ENCODE measurements at places on chromosomes 12 and 14.
A peak's percentile ranks its signal among the peaks of the same experiment; 100 is the strongest.

- DNase-seq = no peak
Measured at GRCh38 chr12:72272731-72273498, 745 bp downstream of the TRHDE start.

GRCh38 chr12:115147916-115148315 lies 463.9 kb upstream of the TBX3 start:
- DNase-seq = no peak

DNA sequence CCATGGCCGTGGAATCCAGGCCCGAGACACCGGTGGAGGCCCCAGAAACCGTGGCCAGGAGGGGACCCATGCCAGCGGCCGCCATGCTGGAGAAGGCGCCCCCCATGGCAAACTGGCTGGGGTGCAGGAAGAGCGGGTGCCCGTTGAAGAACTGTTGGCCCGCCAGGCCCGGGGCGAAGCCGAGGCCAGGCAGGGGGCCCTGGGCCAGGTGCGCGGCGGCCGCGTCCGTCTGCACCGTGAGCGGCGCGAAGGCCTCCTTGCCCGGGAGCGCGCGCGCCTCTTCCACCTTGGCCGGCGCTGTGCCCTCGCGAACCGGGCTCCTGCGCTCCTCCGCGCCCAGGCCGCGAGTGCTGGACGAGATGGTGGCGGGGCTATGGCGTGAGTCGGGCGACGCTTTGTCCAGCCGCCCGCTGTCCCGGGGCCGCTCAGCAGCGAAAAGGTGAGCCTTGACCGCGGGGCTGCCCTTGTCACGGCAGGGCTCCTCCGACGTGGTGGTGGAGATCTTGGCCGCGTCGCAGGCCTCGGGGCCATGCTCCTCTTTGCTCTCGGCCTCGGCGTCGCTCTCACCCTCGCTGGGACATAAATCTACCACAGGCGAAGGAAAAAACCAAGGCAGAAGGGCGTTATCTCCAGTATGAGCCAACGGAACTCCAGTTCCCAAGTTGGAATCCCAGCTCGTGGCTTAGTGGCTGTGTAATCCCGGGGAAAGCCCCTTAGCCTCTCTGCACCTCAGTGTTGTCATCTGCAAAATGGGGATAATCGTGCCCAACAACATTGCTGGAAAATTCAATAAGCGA lies 9.5 kb downstream of the TBX3 start:
- DNase-seq = no peak

DNA sequence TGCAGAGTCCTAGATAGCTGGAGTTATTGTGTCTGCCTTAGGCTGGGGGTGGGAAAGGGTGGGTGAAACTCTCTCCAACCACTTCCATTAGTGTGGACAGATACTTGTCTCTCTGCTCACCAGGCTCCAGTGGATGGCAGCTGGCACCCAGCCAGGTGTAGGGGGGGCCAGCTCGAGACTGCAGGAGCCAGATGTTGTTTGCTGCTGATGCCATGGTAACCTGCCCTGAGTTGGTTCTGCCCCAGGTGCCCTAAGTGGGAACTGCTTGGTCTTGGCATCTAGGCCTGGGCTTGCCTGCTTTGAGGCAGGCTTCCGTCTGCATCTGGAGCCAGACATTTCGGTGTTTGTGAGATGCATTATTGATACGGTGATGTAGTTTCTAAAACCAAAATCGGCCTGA lies 82.2 kb downstream of the ADCK1 start:
- no peak for DNase-seq

DNA sequence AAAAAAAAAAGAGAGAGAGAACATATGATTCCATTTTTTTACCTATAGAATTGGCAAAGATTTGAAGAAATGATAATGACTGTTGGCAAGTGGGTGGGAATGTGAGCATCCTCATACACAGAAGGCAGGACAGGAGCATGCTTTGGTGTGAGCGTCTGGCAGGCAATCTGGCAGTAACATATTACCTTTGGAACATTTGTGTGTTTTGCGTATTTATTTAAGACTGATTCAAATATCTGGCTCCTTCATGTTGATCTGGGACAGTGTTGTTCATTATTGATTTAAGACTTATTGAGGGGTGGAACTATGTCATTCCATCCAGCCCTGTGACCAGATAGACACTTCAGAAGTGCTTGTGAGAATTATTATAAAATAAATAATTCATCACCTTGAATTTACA lies 53.1 kb downstream of the PPP1R36 start:
- no peak for DNase-seq

- no peak for DNase-seq
Measured at GRCh38 chr14:92914087-92914656, 8.8 kb upstream of the CHGA start.

DNA sequence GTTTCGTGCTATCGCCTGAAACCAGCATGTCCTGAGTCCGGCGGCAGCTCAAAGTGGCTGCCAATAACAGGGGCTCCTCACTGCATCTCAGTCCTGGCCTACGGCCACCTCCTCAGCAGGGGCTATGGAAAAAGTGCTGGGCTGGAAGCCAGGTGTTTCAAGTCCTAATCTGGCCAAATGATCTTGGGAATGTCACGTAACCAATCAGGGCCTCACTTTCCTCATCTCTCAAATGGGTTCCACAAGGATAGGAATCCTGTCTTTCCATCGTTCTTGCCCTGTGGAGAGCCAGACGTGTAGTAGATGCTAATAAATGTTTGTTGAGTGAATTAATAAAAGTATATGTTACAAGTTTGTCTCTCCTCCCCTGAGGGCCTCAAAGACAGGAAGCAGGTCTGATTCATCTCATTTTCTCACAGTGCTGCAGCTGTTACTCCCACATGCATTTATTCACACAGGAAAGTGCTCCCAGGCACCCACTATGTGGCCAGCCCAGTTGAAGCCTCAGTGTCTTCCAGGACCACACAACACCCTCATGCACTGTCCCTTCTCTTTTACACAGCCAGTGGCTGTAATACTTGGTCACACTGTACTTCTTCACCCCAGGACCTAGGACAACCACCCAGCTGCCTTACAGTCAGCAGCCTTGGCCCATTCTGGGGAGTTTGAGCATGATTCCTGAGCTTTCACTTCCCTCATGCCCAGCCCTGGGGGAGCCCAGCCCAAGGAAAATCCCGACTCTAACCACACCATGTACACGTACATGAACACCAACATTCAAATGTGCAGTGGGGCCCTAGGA lies 5.0 kb downstream of the CMKLR1 start:
- no peak for DNase-seq

GRCh38 chr12:108622421-108622820 lies 11.3 kb downstream of the SELPLG start:
- no peak for DNase-seq

DNA sequence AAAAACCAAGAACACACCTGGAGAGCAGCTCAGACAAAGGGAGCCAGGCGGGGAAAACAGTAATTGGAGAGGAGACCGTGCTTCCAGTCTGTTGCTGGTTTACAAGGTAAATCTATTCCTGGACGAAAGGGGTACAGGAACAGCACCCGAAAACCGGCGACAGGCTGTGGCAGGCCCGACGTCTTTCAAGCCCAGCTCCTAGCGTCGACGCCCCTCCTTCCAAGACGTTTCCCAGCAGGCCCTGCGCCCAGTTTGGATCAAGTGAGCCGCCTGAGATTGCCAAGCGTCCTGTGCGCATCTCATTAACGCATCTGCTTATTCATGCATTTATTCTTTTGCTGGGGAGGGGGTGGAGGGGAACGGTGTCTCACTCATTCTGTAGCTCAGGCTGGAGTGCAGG lies 1.4 kb downstream of the C12orf56 start:
- no peak for DNase-seq

DNA sequence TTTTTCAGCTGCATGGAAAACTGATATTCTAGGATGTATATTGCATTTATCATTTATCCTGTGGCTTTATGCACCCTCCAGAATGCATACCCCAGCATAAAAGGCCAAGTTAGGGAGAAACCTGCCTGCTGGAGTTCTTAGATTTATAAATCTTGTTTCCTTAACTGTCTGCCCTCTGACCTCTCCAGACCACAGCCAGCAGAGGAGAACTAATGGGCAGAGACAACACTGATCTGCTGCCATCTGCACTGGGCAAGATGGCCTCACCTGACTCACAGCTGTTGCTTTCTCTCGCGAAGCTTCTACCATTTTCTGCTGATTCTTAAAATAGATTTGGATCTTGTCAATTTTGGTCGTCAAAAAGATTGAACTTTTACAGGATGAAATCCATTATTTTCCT lies 65.8 kb downstream of the PPP2R5C start:
- no peak for DNase-seq

GRCh38 chr12:7129872-7130691 lies at the start of gene CLSTN3:
Gene CLSTN3 (plus strand): TSS chr12:7130371. CDS start chr12:7130649, 278 bp downstream.
- DNase-seq = peak; percentile 83

GRCh38 chr12:131057211-131057721 lies 103.6 kb downstream of the ADGRD1 start:
- no peak for DNase-seq

DNA sequence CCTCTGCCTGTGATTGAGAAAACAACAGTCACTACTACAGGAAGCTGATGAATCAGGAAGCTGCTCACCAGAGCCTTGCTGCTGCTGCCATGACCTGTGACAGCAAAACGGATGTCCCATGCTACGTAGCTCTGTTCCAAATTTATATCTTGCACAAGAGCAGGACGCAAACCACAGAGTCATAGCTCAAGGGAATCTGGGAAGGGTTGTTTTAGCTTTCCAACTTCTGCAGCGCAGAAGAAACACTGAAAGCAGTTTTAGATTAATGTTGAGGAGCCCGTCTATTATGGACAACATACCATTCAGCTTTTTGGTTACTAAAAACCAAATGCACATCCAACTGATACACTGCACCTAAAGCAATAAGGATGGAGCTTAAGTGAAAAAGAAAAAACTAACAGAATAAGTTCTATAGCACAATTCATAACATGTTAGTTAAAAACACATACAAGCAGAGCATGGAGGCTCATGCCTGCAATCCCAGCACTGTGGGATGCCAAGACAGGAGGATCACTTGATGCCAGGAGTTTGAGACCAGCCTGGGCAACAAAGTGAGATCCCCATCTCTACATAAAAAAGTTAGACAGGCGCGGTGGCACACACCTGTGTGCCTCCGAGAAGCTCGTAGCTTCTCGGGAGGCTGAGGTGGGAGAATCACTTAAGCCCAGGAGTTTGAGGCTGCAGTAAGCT lies 1.7 kb upstream of the ANKRD33 start:
- DNase-seq = no peak

DNA sequence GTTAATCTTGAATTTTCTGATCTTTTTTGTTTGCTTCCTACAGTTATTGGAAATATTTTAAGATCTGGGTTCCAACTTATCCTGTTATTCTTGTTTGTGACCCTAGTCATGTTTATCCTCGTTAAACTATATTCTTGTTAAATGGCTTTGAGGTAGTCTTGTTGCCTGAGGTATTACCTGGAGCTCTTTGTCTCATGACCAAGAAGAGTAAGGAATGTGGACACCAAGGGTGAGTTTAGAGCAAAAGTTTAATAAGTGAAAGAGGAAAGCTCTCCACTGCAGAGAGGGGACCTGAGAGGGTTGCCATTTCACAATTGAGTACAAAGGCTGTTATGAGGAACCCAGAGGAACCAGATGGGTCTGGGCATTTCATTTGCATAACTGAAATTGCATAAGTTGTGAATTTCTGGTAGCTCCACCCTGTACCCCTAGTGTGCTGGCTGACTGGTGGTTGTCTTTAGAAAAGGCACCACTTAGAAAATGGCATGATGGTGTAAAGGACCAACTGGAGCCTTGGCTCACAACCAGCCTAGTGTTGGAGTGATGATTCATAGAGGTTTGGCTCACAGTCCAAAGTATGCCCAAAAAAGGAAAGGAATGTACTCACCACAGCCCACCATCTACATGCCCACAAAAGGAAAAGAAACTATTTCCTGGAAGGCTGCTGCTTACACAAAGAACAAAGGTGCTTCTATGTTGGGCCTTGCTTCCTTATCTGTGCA lies 36.7 kb upstream of the RESF1 start:
- no peak for DNase-seq

DNA sequence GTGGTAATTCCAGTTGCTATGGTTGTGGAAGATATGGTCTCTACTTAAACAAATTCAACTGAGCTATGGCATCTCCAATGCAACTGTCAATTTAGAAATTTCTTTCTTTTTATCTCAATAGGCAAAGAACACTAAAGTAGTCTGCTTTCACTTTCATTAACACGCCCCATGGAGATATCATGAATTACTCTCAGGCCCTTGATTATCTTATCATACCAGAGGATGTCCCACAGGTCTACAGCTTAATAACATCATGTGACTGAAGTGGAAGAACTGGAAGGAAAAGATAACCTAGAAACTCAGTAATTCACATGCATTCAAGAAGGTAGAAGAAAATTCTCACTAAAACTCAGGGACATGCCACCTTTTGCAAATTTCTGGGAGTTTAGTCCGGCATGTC lies 114.3 kb downstream of the FLRT2 start:
- no peak for DNase-seq

DNA sequence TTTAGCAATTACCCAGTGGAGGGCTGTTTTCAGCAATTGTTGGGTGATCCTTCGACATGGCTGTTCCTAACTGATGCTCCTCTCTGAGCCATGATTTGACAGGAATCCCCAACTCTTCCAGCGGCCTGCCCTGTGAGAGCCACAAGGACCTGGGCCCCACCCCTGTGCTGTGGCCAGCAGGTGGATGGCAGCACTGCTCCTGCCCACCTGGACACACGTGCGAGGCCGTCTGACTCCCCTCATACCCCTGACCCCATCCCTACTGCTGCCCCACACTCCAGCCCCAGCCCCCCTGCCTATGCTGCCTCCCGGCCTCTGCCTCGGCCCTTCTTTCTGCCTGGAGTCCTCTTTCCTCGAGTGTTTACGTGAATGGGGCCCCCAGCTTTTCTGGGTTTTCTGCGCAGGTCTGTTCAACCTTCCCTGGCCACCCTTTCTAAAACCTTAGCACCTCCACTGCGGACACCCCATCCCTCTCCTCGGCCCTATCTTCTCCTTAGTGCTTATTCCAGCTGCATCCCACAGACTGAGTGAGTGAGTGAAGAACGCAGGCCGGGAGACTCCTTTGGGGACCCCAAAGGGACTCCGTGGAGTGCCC lies 111.4 kb downstream of the DICER1 start:
- DNase-seq = no peak

GRCh38 chr12:1928439-1929121 lies 10.1 kb upstream of the CACNA2D4 start:
- no peak for DNase-seq

DNA sequence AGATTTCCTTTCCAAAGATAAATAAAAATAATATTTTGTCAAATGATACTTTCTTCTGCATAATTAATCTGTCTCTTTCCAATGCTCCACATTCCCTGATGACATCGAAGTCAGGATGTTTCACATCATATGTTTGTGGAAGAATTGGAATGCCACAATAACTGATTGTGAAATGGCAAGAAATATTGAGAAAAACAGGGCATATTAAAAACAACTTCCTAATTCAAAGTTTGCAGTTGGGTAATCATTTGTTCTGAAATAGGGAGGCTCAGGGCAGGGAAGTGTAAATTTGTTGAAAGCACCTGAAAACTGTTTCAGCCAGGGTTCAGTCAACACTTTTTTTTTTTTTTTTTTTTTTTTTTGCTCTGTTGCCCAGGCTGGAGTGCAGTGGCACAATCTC lies 50.7 kb downstream of the BCAT1 start:
- DNase-seq = no peak

GRCh38 chr12:46671102-46671501 lies 154.7 kb downstream of the SLC38A4 start:
- no peak for DNase-seq

- DNase-seq = peak; percentile 24
Measured at GRCh38 chr12:102769323-102769916, 147.6 kb downstream of the PAH start.

Data from NCI-H1930 (cell line).